NCI-H1417 treated with DMSO at 0.1 percent for 48 hours (cell line): ENCODE measurements at places on chromosomes 5 and 9.

DNA sequence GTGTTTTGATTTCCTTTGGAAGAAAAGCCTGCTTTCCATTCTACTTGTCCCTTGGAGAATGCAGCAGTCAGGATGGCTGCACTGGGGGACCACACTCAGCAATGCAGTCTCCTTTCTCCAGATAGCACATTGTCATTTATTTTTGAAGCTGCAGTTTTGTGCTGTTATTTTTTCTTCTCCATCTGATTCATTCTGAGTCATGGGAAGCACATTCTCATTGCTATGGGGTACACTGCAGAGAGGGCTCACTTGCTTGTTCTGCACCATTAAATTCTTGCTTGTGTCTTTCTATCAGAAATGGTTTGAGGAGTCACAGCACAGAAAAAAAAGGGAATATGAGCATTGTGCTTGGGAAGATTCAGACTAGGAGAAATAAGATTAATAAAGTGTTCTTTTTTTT, 39.7 kb upstream of the POC5 start:
- DNase-seq: no peak

DNA sequence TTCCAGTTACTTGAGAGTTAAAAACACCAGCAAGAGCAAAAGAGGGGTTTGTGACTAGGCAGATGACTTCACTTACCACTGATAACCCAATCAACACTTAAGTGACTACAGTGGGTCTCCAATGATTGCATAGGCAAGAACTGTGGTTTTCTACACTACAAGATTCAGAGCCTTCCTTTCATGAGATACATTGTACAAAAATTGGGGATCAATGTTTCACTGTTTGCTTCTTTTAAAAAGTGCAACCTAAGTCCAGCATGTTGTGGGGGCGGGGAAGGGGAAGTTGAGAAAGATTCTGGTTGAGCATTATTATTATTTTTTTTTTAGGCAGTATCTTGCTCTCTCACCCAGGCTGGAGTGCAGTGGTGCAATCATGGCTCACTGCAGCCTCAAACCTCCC, 3.6 kb downstream of the IQGAP2 start:
- DNase-seq: no peak

DNA sequence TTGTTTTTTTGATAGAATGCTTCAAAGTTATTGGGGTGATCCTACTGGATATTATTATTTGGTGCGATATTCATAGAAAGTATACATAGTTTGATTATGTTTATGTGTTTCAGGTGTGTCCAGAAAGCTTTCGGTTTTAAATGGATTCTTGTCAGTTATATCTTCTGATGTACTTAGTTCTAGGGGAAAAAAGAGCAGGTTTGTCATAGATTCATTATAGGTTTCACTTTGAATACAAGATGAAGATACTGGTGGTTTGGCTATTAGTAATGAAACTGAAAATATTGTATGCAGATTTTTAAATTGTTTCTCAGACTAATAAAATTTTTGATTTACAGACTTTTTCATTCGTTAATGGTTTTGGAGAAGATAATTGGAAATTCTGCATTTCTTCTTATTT, 98.9 kb downstream of the MAN2A1 start:
- no peak for DNase-seq

- DNase-seq: no peak
These were observed 172.0 kb downstream of the GDNF start for GRCh38 chr5:37667846-37668245.

- DNase-seq: no peak
These were observed 219.2 kb downstream of the TRPM3 start for GRCh38 chr9:70902171-70902570.

GRCh38 chr9:105313238-105313637, 68.8 kb downstream of the SLC44A1 start:
- DNase-seq: no peak

DNA sequence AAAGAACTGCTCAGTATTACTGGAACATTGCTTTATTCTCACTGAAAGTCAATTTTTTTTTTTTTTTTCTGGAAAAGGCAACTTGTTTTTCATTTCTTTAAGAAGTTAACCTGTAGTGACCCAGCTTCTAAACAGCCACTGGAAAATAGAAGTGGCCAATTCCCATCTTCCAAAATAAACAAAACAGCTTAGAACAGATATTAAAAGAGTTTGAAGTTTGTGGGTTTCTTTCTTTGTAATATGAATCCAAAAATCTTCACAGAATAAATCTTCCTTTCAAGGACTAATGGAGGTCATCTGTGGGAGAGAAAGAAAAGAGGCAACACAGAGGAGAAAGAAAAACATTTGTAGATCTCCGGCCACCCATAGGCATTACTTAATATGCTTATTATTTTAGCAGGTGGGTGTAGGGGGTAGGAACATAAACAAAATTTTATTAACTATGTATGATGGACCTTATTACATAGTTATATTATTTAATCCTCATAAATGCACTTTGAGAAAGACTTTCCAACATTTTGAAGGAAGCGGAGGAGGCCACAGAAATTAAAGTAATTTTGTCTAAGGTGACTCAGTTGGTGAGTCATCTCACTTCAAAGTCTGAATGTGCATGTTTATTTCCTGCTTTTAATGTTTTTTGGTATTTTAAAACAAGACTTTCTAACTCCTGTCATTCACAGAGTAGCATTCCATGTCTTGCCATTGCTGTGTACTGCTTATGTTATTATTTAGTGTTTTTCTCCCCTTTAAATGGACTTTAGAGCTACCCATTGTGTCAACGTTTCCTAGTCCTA, 1791.8 kb upstream of the WWC1 start:
- DNase-seq: no peak

- no peak for DNase-seq
These were observed 48.5 kb downstream of the RFX3 start for GRCh38 chr9:3477236-3477834.

GRCh38 chr9:135616619-135617537, 22.5 kb downstream of the GLT6D1 start:
- DNase-seq: no peak

GRCh38 chr5:17470064-17470463, 28.0 kb upstream of the TAF11L2 start:
- no peak for DNase-seq

GRCh38 chr9:74125941-74126340, 371.2 kb upstream of the RORB start:
- no peak for DNase-seq

- DNase-seq: no peak
These were observed 18.6 kb downstream of the PRDM6 start for GRCh38 chr5:123107343-123108244.

GRCh38 chr9:134650431-134651190, 9.0 kb downstream of the COL5A1 start:
- no peak for DNase-seq

GRCh38 chr9:4011054-4011453, 288.8 kb downstream of the GLIS3 start:
- no peak for DNase-seq

GRCh38 chr9:72772661-72773060, 180.2 kb downstream of the ALDH1A1 start:
- DNase-seq: no peak

DNA sequence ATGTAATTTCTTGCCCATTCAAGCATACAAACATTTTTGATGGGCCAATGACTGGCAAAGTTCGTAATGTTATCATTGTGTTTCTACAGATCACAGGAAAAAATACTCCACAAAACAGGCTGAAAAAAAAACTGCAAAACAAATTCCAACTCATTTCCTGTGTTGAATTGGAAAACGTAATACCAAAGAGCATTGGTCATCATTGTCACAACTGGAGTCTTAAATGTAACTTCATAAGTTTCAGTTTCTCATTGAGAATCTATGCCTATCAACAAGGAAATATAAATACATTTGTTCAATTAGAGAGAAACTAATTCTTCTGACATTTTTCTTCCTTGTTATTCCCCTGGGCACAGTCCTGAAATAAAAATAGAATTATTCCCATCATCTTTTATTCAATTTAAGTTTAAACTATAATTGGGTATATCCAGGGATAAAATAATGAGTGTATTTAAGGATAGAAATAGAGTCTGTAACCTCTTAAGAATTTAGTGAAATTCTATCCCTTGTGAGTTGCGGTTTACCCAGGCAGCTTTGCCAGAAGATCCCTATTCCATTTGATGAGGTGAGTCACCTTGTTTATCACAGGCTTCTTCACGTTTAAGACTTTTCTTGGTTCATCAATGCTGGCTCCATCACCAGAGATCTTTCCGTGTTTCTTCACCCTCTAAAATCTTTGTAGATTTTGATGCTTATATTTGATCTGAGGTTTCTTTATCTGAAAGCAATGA, 112.7 kb upstream of the ITGA1 start:
- DNase-seq: no peak

GRCh38 chr9:135379540-135380267, 99.9 kb upstream of the PPP1R26 start:
- no peak for DNase-seq

- DNase-seq: no peak
These were observed 6.6 kb downstream of the C5orf63 start for GRCh38 chr5:127066721-127067120.

GRCh38 chr5:59285300-59286016, 608.1 kb downstream of the PDE4D start:
- no peak for DNase-seq

DNA sequence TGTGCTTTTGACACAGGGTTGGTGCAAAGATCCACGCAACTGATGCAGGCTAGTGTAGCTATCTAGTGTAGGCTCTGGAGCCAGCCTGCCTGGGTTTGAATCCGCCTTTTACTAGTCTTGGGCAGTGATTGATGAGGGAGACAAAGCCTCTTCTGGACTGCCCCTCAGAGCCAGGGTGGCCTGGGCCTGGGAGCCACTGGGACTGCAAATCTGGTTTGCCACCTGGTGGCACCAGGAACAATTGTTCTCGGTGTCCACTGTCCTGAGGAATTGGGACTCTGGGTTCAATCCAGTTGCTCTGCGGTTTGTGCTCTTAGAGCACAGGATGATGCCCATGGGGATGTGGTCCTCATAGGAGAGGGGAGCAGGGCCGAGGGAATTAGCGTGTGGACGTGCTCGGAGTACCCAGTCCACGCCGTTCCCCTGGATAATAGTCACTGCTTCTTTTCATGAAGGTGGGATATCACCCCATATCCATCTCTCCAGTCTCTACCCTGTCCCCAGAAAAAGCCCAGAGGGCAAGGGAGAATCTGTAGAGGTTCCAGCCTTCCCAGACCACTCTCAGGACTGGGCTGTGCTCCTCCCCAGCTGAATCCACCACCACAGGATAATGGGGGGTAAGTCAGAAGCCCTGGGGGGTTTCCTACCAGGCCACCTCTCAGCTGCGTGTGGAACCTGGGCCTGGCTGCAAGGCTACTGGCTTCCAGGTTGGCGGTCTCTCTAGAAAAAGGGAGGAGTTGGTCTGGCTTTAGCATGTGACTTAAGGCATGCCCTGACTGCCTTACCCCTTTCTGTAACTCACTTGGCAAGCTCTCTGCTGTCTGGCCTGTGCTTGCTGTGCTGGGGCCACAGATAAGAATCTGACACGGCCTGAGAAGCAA, 1.9 kb downstream of the B4GALT7 start:
- DNase-seq: no peak

DNA sequence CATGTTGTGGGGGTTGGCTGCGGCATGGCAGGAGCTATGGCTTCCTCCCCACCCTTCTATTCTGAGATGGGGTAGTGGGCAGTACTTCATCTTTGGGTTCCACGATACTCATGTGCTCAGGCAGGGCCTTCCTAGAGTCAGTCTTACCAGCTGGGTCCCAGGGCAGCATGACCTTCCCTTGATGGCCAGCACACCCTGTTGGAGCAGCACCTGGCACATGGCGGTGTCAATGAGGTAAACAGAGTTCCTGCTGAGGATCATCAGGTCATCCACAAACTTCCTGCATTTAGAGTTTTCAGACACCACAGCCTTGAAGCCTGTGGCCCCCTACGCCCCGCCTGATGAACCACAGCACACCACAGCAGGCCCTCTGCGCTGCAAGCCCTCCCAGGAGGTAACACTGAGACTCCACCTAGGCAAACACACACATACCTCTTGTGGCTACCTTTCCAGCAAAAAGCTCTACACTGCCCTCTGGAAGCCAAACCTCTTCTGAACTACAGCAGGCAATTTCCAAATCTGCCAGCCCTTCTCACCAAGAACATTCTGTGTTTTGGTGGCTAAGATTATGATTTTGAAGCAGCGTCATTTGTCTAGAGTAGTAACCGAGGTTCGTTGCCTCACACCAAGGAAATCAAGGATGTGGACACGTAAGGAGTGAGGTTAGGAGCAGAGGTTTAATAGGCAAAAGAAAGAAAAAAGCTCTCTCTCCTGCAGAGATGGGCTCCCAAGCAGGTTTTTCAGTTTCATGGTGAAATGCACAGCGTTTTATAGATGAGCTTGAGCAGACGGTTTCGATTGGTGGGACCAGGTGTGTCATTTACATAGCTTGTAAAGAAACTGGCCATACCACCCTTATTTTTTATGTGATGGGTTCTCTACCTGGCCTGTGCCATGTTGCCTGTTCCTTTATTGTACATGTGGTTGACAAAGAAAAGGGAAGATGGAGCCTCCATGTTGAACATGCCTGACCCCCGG, 20.3 kb upstream of the TMEM174 start:
- DNase-seq: no peak

DNA sequence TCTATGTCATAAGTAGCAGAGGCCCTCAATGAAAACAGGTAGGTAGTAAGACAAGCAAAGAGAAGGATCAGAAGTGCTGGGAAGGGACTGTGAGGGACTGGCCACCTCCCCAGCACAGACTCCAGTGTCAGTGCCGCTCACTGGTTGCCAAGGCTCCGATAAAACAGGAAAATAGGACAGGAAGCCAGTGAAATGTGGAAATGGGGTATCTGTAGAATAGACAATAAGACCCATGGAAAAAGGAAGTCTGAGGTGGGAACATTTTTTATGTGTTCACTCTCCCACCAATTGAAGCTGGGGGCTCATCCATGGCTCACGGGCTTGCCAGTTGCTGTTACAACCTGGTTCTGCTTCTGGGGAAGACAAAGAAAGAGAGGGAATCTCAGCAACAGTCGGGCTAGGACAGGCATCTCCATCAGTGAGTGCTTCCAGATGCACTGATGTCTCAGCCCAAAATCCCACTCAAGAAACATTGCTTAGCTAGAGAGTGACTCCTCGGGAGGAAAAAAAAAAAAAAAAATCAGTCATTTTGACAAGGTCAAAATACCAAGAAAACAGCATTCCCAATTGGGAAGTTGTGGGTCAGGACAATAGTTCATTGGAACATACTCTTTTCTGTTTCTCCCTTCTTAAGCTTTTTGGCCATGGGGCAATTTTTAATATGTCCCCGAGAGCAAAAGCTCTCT, 27.6 kb upstream of the NFIB start:
- DNase-seq: no peak
